Effector memory CD8-positive, alpha-beta T cell (primary cell): ENCODE measurements at places on chromosomes 2 and 18.

- no peak for DNase-seq
Observed at GRCh38 chr18:8869696-8870095, 164.3 kb downstream of the MTCL1 start.

DNA sequence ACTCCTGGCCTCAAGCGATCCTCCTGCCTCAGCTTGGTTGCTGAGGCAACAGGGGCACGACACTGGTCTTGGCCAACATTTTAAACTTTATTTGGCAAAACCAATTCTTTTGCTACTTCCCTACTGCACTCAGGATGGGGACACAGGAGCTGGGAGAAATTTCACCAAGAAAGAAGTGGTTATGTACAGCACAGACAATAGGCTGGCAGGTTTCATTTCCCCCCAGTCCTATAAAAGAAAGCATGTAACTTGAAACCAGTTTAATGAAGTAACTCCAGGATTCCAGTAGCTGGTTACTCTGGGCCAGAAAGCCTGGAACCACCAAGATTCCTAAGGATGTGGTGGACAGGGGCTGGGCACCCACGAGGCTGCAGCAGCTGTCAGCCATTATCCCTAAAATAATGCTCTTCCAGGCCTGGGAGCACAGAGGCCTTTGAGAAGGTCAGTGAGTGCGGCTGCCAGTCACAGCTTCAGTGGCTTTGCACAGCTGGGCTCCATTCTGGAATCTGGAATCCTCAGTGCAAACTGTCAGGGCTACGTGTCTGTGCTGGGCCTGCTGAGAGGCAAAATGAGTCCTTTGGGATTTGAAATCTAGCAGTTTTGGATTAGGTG, 142.3 kb upstream of the ITGA6 start:
- DNase-seq, result no peak

DNA sequence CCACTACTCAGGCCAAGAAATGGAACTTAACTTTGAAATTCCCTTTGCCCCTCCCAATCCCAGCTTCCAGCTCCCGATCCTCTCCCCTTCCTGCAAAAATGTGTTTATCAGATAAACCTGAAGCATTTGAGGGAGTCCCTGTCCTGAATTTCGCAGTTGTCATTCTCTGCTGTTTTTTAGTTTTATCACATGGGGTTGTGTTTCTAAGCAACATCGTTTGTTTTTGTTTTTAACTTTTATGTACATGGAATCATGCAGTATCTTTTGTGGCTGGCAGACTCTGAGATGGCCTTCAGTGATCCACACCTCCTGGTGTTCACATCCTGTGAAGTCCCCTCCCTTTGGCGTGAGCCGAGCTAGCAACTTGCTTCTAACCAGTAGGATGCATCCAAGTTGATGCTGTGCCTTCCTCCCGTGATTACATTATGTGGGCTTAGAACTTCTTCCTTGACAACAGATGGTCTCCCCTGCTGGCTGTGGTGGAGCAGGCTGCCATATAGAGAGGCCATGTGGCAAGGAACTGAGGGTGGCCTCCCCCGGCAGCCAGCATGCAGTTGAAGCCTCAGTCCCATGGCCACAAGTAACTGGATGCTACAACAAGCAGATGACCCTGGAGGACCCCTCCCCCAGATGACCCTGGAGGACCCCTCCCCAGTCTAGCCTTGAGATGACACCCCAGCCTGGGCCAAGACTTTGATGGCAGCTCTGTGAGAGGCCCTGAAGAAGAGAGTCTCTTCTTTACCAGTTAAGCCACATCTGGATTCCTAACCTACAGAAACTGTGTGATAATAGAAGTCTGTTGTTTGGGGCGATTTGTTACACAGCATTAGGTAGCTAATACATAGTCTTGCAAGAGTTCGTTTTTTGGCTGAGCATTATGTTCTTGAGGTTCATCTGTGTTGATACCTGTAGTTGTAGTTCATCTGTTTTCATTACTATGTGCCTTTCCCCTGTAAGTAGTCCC, 27.7 kb downstream of the SH3BP4 start:
- no peak for DNase-seq

GRCh38 chr2:197498937-197499593, 575 bp downstream of the HSPD1 start:
- DNase-seq, result peak; percentile 39
